Activated naive CD8-positive, alpha-beta T cell treated with anti-CD3 and anti-CD28 coated beads for 36 hours (primary cell): ENCODE measurements at places on chromosomes 1 and 21. TPM values are rescaled to one million over a fixed set of nuclear protein-coding genes. Genes with fewer than 3 reads are reported as not detected.
A peak's percentile ranks its signal among the peaks of the same experiment; 100 is the strongest.

DNA sequence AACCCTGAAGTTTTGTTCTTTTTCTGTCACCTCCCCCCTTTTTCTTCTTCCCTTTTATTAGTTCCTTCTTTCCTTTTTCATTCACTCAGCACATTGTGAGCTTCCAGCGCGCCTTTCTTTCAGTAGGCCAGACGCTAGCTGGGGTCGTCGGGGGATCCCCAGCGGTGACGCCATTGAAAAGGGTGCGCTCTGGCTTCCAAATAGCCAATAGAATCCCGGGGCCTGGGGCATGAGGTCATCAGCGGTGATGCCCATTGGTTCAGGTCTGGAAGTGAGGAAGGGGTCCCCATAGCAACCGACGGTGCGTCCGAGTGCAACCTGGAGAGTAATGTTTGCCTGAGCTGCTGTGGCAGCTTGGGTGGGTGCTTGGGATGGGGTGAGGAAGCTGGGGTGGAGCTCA lies 6.9 kb upstream of the EFNA3 start:
- no peak for DNase-seq

- no peak for DNase-seq
Measured at GRCh38 chr1:30795026-30795425, 37.5 kb upstream of the LAPTM5 start.

DNA sequence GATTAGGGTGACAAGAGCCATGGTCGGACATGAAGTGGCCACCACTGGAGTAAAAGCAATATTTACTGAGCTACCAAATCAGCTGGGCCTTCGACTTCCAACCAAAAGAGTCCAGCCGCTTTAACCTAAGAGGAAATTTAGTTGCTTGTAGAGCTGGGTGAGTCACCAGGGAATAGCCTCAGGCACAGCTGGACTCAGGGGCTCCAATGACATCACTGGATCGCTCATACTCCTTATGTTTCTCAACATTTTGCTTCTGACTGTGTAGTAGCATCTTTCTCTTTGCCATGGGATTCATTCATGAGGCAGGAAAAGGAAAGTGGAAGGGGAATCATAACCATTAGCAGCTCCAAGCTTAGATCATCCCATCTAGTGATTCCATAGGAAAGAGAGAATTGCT lies 664.4 kb downstream of the MATN1 start:
- no peak for DNase-seq

AKR7A3 gene
- 0.52 TPM for total RNA-seq

GRCh38 chr1:198775606-198776005 lies 136.8 kb downstream of the PTPRC start:
- DNase-seq = no peak

DNA sequence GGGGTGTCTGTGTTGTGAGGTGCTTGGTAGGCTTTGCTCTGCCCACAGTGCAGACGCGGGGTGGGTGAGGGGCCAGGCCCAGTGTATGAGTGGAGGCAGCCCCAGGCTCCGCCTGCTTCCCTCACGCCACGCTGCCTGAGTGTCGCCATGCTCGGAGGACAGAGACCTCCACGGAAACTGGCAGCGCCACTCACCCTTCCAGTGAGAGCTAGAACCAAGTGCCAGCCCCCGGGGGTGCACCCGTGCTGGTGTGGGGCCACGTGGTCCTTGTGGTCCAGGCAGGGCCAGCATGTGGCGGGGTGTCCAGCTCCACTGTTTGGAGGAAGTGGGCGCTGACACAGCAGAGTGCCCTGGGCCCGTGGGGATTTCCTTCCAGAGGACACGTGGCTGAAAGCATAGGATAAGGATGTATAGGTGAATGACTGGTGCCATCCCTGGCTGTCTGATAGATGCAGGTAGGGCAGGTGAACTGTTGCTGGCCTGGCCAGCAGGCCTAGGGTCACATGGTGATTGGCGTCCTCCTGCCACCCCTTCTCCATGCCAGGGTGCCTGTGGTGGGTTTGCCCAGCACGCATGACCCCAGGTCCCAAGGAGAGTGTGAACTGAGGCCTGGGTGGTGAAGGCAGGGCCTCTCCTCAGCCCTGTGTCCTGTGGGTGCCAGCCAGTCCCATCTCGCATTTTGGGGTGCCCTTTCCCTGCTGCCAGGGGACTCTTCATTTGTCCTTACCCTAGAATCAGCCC lies 3.8 kb downstream of the LRRC3 start:
- no peak for DNase-seq

- peak; percentile 54 for DNase-seq
Measured at GRCh38 chr1:54474310-54475251, 68.4 kb upstream of the SSBP3 start.

ALX3 gene
- total RNA-seq = not detected

DNA sequence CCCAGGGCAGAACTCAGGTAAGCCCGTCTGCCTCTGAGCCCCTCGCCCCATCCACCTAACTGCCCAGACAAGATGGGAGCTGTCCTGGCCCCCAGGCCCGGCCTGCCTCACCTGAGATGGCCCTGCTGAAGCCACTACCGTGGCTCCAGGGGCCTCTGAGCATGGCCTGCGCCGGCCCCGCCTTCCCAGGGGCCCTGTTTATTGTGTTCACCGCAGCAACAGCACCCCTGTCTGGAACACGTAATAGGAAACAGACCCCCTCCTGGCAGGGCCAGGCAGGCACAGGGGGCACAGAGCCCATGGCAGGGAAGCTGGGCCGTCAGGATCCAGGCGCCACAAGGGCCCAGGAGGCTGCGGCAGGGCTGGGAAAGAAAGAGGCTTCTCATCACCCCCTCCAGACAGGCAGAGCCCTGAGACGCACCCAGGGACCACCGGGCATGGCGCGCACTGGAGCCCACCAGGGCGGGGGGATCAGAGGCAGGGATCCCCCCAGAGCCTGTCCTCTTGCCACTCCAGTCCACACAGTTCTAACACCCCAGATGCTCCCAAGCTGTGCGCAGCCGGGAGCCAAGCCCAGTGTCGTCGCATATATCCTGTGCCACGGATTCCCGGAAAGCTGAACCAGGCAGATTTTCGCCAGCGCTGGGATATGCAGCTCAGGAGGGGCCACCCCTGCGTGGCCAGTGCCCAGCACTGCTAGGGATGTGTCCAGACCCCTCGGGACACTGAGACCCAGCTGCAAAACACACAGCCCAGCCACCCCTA lies 62.6 kb downstream of the ARHGEF16 start:
- DNase-seq = no peak

- no peak for DNase-seq
Measured at GRCh38 chr1:215064327-215064726, 18.2 kb upstream of the KCNK2 start.

SPAG17 gene
- not detected for total RNA-seq

DNA sequence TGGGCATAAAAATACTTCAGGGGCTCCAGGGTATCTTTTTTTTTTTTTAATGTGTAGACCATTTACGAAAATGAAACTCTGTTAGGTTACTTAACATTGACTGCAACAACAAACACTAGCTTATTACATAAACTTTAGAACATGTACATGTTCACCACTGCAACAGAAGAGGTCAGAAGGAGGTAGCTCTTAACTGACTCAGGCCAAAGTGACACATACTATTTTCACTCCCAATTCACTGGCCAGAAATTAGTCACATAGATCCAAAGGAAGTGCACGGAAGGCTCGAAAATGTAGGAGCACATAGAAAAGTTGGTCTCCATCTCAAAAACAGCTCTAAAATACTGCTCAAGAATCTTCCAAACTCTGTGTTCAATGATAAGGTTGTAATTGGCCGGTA lies 107.2 kb downstream of the AKT3 start:
- no peak for DNase-seq

DNA sequence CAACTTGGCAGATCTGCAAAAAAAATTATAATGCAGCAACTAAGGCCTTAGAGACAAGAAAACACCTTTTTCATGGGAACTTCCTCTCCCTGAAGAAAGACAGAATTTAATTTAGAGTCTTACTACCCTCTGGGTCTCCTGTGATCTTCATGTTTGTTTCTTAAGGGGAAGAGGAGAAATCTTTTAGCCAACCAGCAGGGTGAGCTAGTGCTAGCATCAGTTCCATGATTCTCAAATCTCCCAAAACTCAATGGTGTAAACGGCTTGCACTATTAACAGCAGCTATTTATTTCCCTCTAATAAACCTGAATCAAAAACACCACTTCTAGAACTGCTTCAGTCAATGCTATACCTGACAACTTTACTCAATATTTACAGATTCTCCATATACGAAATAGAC lies 3.8 kb downstream of the ZNF644 start:
- DNase-seq = no peak

DNA sequence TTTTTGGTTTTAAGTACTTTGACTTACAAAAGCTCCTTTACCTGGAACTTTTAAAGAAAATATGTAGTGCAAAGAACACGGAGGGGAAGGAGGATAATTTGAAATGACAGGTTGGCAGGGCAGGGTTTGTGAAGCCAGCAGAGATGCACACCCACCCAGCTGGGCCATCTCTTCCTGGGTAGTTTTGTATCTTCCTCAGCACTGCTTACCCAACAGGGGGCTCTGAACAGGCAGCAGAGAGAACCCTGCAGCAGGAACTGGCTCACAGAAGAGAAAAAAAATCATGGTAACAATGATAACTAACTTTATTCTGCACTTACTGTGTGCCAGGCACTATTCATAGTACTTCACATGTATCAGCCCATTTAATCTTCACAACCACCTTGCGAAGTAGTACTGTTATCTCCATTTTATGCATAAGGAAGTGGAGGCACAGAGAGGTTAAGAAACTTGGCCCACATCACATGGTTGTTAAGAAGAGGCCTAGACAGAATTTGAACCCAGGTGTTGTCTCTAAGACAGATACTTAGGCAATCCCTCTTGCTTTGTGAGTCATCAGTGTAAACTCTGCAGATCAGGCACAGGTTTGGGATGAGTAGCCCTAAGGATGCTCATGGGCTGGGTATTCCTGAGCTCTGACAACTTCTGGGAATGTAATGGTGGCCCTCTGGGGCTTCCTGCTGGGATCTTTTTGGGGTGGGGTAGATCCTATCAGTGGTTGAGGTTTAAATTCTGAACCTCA lies 60.8 kb downstream of the ELK4 start:
- DNase-seq = no peak

DNA sequence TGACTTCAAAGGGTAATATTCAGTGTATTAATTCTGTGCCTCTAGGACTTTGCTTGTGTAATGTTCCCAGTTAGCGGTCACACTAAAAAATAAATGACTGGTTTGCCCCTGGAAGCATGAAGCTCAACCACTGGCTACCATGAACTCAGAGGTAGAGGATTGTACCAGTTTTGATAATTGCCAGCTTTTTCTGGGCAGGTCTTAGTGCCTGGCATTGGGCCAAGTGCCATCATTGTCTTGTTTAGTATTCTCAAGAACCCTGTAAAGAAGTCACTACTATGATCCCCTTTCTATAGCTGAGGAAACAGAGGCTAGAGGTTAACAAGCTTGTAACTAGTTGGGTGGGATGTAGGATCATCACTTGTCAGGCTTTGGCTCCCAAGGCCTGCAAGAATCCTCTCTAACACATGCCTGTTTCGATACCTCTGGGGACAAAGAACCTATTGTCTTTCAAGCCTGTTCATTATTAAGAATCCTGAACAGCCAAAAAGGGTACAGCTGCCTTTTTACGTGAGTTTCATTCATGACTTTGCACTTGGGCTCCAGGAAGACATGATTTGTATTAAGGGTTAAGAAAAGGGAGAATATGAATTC lies 121.9 kb upstream of the JUN start:
- DNase-seq = no peak

WNT4 gene
- total RNA-seq = not detected

DNA sequence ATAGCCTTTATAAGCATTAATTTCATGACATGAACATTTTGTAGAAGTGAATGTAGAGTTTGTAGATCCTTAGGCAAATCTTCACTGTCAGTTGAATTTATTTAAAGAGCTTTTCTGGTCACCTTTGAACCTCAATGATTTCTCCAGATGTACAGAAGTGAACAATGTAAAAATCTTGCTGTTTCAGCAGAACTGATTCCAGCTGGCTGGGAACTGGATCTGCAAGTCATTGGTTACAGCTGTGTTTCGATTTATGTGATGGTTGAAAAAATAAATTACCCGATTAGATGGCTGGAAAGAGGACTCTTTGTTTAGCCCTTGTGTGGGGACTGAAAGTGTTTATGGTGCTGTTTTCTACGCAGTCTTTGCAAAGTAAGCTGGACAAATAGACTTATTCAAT lies 849.8 kb downstream of the USP25 start:
- no peak for DNase-seq

LRRC71 gene
- not detected for total RNA-seq

DNA sequence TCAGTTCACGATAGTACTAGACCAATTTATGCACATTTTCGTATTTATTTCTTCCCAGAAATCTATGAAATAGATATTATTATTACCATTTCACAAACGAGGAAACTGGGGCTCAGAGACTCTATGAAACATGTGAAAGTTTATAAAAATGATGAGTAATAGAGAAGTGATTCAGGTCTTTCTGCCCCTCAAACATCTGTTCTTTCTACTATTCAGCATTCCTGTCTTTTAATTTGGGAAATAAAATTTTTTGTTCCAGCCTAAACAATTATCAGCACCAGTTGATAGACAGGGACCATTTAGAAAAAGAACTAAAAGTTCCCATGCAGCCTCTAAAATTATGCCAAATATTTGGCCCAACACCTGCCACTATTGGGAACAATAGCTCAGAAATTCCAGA lies 585.1 kb downstream of the PTPRC start:
- DNase-seq = no peak

DNA sequence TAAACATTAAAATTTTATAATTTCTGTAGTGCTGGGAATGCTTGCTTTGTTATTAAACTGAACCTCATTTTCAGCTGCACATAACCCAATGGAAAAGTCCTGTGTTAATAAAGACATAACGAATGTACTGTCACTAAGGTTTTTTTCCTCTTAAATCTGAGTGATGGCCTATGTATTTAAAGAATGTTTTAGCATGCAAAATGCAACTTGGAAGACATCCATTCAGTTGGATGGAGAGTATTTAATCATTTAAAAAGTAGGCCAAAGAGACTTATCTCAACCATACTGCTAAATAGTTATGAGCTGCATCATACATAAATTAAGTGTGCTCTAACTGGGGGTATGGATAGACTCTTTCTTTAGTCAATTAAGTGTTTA lies 48.5 kb downstream of the RWDD3 start:
- no peak for DNase-seq

AMY1B gene
- not detected for total RNA-seq

TTLL7 gene
- total RNA-seq = 2.7 TPM

- no peak for DNase-seq
Measured at GRCh38 chr21:42315296-42315891, at the start of gene TFF3. Gene TFF3 (minus strand): TSS chr21:42315409. CDS start chr21:42315374, 35 bp downstream.

GRCh38 chr1:107662971-107663370 lies 302.0 kb downstream of the VAV3 start:
- DNase-seq = no peak

DNA sequence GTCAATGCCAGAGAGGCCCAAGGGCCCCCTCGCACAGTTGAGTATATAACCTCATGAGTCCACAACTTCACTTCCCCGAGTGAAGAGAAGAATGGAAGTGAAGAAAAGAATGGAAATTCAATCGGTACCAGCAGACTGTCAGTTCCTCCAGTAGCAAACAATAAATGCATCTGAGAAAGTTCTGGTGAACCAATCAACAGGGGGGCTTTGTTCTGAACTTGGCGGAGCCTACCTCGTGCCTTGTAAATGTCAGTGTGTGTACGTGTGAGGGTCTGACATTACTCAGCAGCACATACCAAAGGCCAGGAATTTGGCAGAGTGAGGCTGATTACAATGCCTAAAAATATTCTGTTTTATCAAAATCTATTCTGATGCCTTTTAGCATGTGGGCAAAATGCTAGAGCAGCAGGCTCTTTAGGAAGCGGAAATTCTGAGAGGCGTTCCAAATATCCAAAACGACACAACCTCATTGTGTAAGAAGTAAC lies 238.5 kb downstream of the LTN1 start:
- no peak for DNase-seq

C1QB gene
- not detected for total RNA-seq
